ENCODE measurements at places on chromosomes 7 and 10.
A peak's percentile ranks its signal among the peaks of the same experiment; 100 is the strongest.

DNA sequence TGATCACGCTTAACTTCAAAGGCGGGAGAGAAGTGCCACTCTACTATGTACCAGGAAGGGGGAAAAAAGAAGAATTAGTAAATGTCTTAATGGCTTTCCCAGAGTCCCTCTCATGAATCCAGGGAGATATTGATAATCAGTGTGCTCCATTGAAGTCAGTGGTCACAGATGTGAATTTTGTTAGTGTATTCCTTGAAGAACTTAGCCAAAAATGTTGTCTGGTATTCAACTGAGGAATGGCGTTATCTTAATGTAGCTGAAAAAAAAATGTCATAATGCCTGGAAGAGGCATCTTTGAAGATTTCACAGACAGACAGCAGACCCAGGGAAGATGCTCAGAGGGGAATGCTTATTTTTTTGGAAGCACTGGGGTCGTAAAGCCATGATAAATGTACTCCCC lies 250.4 kb downstream of the WDR11 start:
- no peak for DNase-seq

GRCh38 chr10:34830217-34830822 lies 15.2 kb upstream of the PARD3 start:
- no peak for DNase-seq

GRCh38 chr10:71077796-71078453 lies 134.4 kb upstream of the UNC5B start:
- no peak for DNase-seq

GRCh38 chr7:81111358-81111757 lies 192.5 kb upstream of the SEMA3C start:
- DNase-seq: no peak

- no peak for DNase-seq
These were observed 16.4 kb downstream of the ITGA8 start for GRCh38 chr10:15703151-15703880.

GRCh38 chr7:518630-519483 lies 789 bp downstream of the PDGFA start:
- no peak for DNase-seq

GRCh38 chr10:101567165-101568006 lies 20.7 kb downstream of the POLL start:
- DNase-seq: no peak

DNA sequence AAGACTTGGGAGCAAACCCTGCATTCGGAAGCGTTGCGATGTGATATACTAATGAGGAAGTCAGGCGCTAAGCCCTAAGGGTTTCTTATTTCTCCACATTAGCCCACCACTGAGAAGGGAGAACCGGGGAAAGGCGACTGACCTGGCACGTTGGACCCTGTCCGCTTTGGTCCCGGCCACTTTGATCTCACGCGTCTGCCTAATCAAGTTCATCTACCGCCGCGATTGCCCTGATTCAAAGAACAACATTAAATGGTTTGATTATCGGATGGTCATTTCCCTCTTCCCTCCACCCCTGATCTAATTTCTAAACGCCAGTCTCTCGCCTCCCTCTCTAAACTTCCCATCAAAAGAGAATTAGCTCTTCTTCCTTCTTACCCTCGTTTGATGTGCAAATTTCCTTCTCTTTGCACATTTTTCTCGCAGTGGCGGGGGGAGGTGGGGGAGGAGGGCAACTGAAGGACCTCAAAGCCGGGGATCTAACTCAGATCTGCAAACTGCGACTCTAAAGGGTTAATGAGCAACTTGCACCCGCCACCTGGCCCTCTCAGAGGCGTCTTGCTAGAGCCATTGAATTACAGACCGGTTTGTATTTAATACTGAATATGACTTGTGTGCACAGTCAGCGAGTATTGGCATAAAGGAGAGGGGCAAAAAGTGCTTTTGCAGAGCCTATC lies 687 bp upstream of the DKK1 start:
- DNase-seq: no peak

GRCh38 chr7:79452032-79452494 lies 1.4 kb downstream of the MAGI2 start:
- DNase-seq: no peak

DNA sequence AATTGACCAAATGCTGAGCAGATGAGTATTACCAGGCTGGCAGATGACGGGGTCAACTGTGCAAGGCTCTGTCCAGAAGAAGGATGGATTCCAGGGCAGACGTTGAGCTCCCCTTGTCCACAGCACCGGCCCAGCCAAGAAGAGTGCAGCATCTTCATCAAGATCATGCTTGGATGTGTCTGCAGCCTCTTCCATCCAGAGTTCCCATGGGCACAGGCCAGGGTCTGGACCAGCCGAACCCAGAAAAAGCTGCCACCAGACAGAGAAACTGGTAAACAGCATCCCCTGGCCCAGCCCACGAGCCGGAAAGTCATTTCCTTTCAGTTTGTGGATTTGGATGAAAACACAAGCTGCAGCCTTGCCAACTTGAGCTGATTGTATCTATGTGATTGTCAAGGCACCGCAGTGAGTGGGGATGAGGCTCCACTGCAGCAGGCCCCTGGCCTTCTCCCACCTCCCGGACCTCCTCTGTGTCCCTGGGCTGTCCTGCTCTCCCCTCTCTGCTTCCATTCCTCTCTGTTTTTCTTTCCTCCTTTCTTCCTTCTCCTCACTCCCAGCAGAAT lies 321.8 kb downstream of the TCERG1L start:
- DNase-seq: no peak

- DNase-seq: peak; percentile 62
These were observed 61.4 kb downstream of the ST7 start for GRCh38 chr7:117014673-117015133.

All from NCI-H1092 (cell line).